SK-N-DZ (cell line): ENCODE measurements at places on chromosomes 4 and X.

- DNase-seq: no peak
Measured at GRCh38 chr4:76278583-76278982, 27.1 kb downstream of the FAM47E start.

DNA sequence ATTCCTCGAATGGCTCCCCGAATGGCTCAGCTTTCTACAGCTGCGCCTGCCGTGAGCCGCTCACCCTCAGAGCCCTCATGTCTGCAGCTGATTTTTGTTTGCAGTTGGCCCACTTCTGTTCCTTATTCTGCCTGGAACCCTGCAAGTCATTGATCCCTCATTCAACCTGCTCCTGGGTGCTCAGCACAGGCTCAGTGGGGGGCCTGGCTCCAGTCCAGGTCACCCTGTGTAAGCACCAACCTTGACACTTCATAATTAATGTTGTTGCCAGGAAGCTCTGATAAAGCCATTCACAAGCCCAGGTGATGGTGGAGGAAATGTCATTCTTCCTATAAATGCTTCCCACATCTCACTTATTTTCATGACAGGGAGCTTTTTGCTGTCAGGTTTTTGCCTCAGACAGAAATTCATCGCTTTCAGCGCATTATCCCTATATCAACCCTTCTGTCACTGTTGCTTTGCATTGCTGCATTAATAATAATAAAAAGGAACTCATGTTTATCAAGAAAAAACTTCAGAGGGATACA lies 85.7 kb downstream of the F11 start:
- DNase-seq: no peak

- DNase-seq: no peak
Measured at GRCh38 chrX:149987613-149988012, 49.3 kb upstream of the EOLA2 start.

- no peak for DNase-seq
Measured at GRCh38 chr4:140807491-140808252, 51.5 kb upstream of the TBC1D9 start.

GRCh38 chr4:2981256-2981819 lies 18.0 kb downstream of the GRK4 start:
- no peak for DNase-seq
